ENCODE measurements at places on chromosomes 7 and 10. TPM values are rescaled to one million over a fixed set of nuclear protein-coding genes. Genes with fewer than 3 reads are reported as not detected.
A peak's percentile ranks its signal among the peaks of the same experiment; 100 is the strongest.

Gene PON3
- polyA plus RNA-seq: 19.3 TPM

- no peak for DNase-seq
These were observed 23.5 kb upstream of the CARD11 start for GRCh38 chr7:3067193-3067592.

Gene HEPACAM2
- 3.3 TPM for polyA plus RNA-seq

GRCh38 chr7:108503112-108504026, 22.6 kb downstream of the PNPLA8 start:
- DNase-seq: peak; percentile 27

DNA sequence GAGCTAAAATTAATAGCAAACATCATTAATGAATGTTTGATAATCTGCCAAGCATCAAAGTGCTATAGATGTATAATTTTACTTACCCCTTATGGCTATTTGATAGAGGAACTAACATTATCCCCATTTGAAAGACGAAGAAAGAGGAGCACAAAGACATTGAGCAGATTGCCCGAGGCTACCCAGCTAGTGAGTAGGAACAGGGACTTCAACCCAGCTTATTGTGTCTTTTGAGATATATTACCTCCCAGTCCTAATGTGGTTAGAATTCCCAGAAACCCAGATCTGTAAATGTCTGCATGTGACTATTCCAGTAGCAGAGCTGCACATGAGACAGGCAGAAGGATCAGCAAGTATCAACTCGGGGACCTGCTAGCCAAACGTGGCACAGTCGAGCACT, 160.1 kb upstream of the AOAH start:
- no peak for DNase-seq

- no peak for DNase-seq
These were observed 79.6 kb downstream of the CFTR start for GRCh38 chr7:117559391-117559790.

Gene PNLIP
- not detected for polyA plus RNA-seq

GRCh38 chr7:2409745-2410414, 6.5 kb downstream of the CHST12 start:
- DNase-seq: no peak

Gene SPDYE2B
- 3.1 TPM for polyA plus RNA-seq

DNA sequence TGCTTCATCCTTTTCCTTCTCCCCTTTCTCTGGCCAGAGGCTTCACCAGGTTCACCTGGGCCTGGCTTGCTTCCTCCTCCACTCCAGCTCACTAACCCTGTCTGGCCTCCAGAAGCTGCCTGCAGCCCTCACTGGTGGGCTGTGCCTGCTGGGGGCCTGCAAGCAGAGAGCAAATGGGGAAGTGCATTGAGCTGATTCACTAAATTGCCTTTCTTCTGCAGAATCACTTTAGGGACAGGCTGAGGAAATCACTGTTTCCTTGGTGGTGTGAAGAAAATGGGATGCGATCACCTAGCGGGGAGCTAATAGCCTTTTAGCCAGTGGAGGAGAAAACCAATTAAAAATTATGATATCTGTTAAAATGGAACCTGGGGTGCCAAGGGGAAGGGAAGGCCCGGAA, 3.0 kb downstream of the RET start:
- DNase-seq: no peak

- peak; percentile 19 for DNase-seq
These were observed 54.3 kb upstream of the KDM7A start for GRCh38 chr7:140230861-140231770.

Gene GATA3
- polyA plus RNA-seq: 2.1 TPM

DNA sequence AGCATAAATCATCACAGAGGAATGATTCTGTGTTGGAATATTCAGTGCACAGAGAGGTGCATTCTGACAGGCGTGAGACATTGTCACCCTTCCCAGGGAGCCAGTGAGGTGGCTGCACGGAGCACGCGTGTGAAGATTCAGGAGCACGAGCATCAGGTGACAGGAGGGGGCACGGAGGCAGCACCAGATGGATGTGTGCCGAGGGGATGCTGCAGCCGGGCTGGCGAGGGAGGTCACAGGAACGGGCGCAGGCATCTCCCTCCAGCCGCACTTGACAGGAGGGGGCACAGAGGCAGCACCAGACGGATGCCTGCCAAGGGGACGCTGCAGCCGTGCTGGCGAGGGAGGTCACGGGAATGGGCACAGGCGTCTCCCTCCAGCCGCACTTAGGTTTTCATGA, 66.5 kb downstream of the DIP2C start:
- DNase-seq: no peak

DNA sequence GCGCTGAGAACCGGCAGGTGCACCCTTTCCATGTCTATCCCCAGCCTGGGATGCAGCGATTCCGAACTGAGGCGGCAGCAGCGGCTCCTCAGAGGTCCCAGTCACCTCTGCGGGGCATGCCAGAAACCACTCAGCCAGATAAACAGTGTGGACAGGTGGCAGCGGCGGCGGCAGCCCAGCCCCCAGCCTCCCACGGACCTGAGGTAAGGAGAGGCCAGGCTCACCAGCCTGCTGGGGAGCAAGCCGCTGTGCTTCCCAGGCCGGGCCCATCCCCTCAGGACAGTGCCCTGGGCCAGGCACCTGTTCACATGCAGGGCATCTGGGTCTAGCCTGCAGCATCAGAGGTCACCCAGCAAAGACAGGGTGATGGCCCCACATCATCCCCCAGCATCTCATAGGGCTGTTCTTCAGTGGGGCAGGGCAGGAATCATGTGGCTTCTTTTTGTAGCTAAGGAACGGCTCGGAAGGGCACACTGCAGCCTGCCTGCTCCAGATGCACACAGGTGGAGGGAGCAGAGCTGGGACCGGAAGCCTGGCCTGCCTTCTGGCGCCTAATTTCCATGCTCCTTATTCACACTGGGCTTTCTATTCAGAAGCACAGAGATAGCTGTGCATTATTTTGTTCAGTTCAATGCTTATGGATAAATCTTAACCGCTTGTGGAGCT, 18.9 kb downstream of the BAG3 start:
- no peak for DNase-seq

Gene TUBAL3
- polyA plus RNA-seq: not detected

Gene FASTK
- polyA plus RNA-seq: 45.5 TPM

GRCh38 chr10:97388152-97388551, 13.0 kb downstream of the RRP12 start:
- no peak for DNase-seq

- no peak for DNase-seq
These were observed 119.5 kb downstream of the BAMBI start for GRCh38 chr10:28796606-28797512.
